ENCODE measurements at places on chromosomes 7 and 10.

DNA sequence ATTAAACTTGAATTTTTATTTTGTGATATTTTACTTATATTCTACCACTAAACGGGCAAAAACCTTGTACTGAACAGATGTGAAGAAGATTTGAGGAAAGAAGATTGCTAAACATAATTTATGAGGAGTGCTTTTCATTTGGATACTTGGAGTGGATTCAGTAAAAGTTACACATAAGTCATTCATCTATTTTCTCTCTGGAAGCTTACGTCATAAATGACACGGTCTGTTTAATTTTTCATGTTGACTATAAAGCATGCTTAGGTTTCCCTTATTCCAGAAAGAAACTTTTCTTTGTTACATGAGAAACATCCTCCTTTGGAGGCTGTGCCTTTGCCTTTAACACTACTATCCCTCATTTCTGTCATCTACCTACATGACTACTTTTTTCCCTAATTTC, 53.9 kb downstream of the TFEC start:
- DNase-seq = no peak

- no peak for DNase-seq
Observed at GRCh38 chr7:116650436-116650835, 21.6 kb upstream of the MET start.

GRCh38 chr7:100521076-100521475, 17.9 kb upstream of the AGFG2 start:
- no peak for DNase-seq

- no peak for DNase-seq
Observed at GRCh38 chr10:59895629-59896116, 10.7 kb downstream of the CCDC6 start.

GRCh38 chr7:42978496-42978895, 46.3 kb downstream of the MRPL32 start:
- no peak for DNase-seq

GRCh38 chr10:112813866-112814591, 136.0 kb upstream of the TCF7L2 start:
- DNase-seq = no peak

DNA sequence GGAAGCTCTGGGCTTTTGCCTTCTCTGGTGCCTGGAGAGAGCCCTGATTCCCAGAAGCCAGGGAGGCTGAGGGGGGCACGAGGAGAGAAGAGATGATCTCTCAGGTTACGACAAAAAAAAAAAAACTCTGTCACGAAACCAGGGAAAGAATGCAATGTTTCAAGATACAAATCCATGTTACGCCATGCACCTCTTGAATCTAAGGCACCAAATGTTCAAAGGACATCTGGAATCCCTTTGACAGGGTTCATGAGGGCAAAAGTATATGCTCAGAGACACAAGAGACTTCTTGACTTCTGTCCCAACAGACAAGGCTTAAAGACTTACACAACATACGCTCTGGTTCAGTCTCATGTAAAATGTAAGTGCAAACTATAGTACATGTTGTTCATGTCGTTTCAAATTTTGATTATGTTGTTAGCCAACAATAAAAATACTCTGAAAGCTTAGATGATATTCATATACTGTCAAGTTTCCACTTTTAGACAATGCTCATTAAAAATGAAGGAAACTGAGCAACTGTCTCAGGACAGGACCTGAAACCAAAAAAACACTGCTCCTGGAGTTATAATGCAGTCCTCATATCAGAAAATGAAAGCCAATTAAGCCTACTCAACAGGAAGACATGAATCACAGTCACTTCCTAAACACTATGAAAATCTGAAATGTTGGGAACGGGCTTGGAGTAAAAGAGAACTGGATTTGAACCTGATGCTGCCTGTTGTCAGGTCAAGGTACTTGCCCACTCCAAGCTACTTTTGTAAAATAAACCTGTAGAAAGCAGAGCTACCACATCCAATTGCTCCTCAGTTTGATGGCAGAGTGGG, 72.3 kb downstream of the CHCHD3 start:
- no peak for DNase-seq

DNA sequence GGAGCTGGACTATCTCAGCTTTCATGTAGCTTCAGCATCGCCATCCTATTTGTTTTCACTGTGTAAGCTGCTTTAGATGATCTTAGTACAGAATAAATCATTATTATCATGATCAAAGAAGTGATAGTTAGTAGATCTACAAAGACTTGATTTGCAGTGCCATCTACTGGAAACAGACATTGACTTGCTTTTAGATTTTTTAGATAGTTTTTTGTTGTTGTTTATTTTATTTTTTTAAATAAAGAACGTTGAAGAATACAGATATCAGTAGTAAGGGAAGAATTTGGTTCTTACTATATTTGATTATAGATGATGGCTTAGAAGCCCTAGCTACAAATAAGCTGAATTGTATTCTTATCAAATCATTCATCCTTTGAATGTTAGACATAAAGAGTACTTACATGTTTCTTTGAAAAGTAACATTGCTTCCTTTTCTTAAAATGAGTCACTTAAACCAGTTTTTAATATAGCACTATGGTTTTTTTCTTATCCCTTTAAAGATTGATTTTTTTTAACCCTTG, 6.3 kb upstream of the SFMBT2 start:
- no peak for DNase-seq

DNA sequence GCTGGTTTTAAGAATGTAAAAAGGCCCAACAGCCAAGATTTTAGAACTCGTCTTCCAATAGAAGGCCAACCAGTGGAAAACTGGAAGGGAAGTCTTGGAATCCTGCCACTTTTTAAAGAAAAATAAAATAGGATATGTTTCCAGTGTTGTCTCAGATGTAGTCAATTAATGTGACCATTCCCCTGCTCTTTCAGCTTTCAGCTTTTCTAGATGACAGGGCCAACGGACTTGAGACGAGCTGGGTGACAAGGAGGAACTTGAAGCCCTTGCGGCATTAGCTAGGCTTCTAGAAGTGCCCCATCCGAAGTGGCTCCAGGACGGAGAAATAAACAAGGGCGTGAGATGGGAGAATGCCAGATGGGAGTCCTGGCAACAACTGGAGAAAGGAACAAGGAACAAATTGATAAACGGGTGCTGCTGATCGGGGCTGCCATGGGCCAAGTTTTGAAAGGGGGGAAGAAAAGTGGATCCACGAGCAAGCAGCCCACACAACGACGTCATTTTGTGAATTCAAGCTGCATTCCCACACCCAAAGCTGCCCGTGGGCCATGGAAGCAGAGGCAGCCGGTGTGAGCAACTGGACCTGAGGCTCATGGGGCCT, 42.3 kb downstream of the CTBP2 start:
- DNase-seq = no peak

- DNase-seq = no peak
Observed at GRCh38 chr10:126955934-126956711, 50.9 kb downstream of the DOCK1 start.

DNA sequence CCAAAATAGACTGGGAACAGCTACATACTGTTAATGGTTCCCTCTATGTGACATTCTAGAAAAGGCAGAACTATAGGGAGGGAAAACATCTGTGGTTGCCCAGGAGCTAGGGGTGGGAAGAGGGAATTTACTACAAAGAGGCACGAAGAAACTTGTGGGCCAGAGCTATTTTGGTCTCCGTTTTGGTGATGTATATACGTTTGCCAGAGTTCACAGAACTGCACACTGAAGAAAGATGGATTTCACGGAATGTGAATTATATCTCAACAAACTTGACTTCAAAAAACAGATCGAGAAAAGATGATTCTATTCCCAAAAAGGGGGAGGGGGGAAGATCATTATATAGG, 386 bp upstream of the AS3MT start:
- DNase-seq = no peak

DNA sequence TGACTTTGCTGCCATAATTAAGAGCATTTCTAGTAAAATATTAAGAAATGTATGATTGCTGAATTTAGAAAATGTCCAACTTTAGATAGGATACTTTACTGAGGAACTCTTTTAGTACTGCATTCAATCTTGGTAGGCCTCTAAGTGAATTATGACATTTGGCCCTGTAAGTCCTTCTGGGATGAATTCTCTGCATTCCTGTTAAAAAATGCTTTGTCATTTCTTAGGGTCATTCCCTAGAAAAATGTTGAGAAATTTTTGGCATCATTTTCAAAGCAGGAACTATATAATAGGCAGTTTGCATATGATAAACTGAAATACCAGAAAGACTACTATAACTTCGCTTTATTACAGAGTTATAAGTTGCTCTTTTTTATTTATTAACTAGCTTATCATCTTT, 69.3 kb upstream of the PRR15 start:
- no peak for DNase-seq

- DNase-seq = no peak
Observed at GRCh38 chr7:72064916-72065315, 347.2 kb downstream of the CALN1 start.

DNA sequence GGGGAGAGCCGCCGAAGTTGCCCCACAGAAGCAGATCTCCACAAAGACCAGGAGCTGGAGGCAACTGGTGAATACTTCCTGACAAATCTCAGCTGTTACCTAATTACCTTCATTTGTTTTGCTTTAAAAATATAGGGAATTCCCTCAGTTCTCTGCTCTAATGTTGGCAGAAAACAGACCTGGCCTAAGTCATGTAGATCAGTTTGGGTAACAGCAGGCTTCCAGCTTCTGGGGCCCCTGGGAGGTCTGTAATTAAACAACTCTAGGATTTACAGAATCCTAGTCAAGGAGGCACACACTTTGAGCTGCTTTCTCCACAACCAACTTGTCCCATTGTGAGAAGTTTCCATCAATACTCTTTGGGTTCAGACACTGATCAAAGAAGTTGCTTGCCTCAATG, 123.4 kb downstream of the HTR7 start:
- DNase-seq = no peak
